ENCODE measurements at places on chromosomes 1 and 21.

DNA sequence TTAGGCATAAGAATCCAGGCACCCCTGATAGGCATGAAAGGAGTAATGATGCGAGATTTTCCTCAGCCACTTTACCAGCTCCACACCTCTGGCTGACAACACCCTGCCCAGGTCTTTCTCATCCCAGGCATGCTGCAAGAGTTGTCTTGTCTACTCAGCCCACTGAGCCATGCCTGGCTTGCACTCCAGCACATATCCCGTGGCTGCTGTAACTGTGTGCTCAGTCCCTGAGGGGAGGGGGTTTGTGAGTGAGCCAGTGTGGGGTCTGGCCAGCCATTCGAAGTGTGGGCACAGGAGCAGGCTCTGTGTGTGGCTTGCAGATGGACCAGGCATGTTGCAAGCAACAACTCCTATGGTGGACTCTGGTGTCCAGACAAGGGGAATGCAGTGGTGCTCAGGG lies 529.6 kb downstream of the ADGRL2 start:
- no peak for DNase-seq

DNA sequence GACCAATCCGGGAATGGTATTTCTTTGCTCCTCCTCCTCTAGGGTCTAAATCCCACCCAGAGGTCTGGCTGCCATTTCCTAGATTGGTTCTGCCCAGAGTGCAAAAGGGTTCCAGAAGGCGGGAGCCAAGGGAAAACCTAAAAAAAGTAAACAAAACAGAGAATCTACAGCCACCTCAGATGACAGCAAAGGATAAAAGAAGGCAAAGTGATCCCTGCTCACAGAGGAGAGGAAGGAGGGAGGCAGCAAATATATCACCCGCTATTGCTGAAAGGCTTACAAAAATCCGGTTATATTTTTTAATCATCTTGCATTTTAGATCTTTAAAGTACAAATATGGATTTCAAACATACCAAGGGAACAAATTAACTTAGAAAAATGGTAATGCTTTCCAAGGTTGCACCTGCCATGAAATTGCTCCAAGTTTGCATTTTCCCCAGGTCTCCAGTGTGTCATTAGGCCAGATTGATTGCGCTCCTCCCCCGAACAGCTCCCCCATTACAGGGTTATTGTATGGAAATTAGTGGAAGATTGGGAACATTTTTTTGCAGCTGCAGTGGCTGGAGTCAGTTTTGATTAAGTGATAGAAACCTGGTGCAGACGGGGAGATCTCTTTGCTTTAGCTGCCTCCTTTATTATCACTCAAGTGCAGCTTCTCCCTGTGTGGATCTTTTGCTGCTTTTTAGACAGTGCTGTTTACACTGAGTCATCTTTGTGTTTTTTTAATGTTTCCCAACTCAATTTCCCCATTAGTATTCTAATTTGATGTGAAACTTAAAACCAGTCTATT lies 280.5 kb upstream of the CAMK1G start:
- DNase-seq = no peak

DNA sequence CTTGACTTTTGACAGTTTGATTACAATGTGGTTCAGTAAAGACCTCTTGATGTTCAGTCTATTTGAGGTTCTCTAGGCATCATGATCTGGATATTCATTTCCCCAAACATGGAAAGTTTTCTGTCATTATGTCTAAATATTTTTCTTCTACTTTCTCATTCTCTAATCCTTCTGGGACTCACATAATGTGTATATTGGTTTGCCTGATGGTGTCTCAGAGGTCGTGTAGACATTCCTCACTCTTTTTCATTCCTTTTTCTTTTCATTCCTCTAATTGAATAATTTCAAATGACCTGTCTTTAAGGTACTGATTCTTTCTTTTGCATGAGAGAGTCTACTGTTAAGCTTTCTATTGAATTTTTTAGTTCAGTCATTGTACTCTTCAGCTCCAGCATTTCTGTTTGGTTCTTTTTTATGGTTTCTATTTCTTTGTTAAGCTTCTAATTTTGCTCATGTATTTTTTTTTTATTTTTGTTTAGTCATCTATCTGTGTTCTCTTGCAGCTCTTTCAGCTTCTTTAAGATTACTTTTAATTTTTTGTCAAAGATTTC lies 158.4 kb downstream of the GDAP2 start:
- DNase-seq = no peak

DNA sequence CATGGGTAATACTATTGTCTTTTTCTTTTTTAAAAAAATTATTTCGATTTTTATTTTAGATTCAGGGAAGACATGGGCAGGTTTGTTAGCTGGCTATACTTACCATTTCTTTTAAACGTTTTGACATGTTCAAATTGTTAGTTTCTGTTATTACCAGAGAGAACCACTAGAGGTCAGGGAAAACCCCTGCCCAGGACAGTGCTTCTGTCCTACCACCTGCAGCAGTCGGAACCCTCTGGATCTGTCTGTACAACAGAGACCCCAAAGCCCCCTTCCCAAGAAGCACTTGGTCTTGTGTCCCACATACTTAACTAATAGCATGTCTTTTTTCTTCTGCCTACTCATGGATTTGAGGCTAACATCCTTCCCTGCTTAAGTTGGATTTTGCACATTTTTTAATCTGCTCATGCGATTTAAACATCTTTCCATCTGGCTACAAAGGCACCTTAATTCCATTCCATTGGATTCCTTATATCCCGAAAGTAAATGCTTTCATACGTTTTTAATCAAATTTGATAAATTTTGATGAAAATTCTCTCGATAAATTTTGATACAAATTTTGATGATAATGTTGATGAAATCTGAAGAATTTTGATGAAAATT lies 10.0 kb upstream of the C1orf115 start:
- DNase-seq = no peak

- no peak for DNase-seq
Observed at GRCh38 chr1:166390366-166391033, 223.7 kb upstream of the FAM78B start.

- no peak for DNase-seq
Observed at GRCh38 chr1:35537806-35538205, 19.4 kb downstream of the KIAA0319L start.

DNA sequence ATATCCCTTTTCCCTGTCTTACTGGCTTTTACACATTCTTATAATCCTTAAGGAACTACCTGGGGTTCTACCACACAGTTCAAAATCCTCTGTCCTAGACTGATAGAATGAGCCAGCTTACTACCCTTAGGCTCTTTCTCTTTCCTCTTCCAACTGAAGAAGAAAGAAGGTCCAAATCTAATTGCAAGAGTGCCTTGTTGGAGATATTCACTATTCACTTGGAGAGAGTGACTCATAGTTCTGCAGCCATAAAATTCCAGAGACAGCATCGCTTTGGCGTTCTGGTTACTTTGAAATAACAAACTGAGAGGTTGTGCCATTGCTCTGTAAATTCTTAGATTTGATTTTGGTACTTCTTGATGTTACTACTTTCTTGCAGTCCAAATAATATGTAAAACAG lies 4.2 kb downstream of the CADM3 start:
- DNase-seq = no peak

DNA sequence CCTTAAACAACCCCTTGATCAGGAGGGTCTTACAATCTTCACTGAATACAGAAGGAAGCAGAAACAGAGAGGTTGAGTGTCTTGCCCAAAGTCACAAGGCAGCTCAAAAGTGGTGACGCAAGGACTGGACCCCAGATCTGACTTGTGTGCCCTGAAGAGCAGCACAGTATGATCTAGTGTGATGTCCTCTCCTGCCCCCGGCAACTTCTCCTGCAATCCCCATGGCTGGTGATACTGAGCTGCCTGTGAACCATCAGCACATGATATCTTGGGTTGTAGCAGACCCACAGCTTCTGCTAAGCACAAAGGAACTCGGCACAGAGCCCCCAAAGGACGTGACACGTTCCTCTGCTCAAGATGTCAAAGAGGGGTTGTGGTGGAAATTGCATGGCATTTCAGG lies 51.2 kb upstream of the EDN2 start:
- no peak for DNase-seq

DNA sequence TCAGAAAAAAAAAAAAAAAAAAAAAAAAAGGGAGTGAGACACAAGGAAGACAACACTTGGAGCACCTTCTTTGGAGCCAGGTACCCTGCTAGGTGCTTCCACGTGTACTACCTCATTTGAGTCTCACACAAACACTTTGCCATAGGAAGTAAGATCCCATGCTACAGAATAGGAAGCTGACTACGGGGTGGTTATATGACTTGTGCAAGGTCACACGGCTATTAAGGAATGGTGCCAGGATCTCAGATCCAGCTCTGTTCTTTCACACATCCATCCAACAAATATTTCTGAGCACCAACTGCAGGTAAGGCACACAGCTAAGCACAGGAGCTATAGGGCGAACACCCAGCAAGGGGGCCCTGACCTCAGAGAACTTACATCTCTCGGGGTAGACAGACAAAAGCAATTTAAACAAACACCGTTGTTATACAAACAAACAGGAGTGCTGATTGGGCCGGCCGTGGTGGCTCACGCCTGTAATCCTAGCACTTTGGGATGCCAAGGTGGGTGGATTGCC lies 22.4 kb downstream of the PTAFR start:
- no peak for DNase-seq

DNA sequence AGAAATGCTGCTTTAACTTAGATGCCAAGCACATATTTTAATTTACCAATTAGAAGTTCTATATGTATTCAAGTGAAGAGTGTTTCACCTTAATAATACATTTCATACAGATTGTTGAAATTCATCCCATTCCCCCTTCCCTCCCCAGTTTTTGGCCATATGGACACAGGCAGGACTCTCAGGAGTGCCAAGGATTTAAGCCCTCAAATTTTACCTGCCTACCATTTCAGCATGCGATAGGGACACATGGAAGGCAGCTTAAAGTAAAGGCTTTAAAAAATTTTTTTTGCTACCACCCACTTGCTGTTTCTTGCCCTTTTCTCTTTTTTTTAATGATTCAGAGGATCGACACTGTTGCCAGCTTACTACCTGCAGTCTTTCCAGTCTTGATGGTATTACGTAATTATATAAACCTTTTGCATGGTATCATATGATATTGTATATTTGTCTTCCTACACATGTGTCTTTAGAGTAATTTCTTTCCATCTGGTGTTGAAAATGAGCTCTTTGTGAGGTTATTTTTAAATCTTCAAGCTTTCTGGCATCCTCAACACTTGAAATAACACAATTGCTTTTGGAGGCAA lies 7.0 kb downstream of the EPB41 start:
- DNase-seq = no peak

DNA sequence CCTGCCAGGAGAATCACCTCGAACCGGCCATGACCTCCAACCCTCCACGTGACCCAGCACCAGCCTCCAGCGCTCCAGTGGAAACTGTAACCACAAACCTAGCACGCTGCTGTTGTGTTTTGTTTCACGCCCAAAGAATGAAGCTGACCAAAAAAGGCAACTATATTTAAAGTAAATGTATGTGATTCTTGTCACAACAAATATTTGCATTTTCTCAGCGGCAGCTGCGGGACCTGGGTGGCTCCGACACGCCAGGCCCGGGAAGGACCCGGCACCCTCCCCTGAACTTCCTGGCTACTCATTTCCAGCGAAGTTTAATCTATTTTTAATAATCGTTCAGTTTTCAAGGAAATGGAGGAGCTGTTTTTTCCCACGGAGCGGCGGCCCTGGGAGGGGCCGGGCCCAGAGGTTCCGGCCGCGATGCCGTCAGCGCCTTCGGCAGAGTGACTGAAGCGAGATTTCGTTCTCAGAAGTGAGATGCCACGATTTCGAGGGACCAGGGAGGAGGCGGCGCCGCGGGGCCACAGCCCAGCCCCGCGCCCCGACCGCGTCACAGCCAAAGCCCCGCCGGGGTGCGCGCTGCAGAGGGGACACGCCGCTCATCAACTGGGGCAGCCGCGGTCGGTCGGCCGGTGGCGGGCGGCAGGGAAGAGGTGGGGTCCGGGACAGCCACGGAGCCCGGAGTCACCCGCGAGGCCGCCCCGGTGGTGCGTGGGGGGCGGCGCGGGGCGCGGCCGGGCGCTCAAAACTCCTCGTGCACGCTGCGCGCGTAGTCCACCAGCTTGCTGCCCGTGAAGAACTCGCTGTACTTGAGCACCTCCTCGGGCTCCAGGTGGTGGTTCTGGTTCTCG lies 3.0 kb upstream of the TNFRSF4 start:
- no peak for DNase-seq
